ENCODE measurements at places on chromosomes 16 and 17. TPM values are rescaled to one million over a fixed set of nuclear protein-coding genes. Genes with fewer than 3 reads are reported as not detected.

GRCh38 chr17:39122991-39123390 is 28.4 kb downstream of the PLXDC1 start:
- DNase-seq, result no peak

Gene VWA3A
- 0.03 TPM for total RNA-seq

GRCh38 chr16:49781401-49781800 is 74.5 kb downstream of the ZNF423 start:
- DNase-seq, result no peak

Gene ZNF500
- 11.0 TPM for total RNA-seq

DNA sequence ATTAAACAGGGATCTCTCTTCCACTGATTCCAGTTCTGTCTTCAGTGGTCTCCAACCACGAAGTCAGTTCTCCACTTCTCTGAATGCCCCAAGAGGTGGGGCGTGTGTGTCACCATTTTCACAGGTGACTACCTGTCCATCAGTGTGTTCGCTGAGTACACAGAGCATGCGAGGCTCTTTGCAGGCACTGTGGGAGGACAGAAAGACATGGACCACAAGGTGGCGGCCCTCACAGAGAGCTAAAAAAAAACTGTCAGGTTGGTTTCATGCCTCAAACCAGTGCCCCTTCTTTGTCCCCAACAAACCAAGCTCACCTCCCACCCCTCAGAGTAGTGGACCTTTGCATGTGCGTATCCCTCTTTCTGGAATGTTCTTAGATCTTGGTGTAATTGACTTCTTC is 13.8 kb downstream of the EMP2 start:
- DNase-seq, result no peak

GRCh38 chr16:26642047-26642664 is 424.6 kb upstream of the C16orf82 start:
- DNase-seq, result no peak

- DNase-seq, result no peak
Observed at GRCh38 chr17:79650861-79651260, 40.0 kb upstream of the RBFOX3 start.

GRCh38 chr16:85675251-85675874 is 13.4 kb downstream of the GINS2 start:
- DNase-seq, result peak; percentile 56

GRCh38 chr17:68759002-68759342 is 157.8 kb upstream of the FAM20A start:
- DNase-seq, result no peak

- DNase-seq, result no peak
Observed at GRCh38 chr16:84761448-84762368, 58.1 kb upstream of the CRISPLD2 start.

GRCh38 chr17:17810084-17810894 is 26.5 kb downstream of the SREBF1 start:
- DNase-seq, result no peak

DNA sequence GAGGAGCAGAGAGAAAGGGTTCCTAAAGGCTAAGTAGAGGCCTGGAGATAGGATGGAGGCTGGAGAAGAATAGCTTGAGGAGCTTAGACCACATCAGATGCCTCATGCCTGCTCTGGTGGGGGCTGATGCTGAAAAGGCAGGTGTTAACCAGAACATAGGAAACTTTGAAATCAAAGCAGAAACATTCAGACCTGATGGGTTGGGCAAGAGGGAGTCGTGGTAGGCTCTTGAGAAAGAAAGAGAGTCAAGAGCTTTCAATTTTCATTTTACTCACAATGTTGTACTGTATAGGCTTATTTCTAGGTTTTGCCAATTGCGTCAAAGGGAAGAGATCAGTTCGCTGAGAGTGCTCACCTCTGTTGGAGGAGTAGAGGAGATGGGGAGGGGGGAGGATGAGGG is 406.6 kb upstream of the SALL1 start:
- no peak for DNase-seq

Gene SLC16A11
- total RNA-seq, result not detected

- no peak for DNase-seq
Observed at GRCh38 chr16:66324815-66325515, 41.5 kb upstream of the CDH5 start.

GRCh38 chr17:30545024-30545423 is 67.8 kb downstream of the GOSR1 start:
- no peak for DNase-seq

Gene CACNG3
- total RNA-seq, result not detected

Gene ADAP2
- total RNA-seq, result 3.7 TPM

DNA sequence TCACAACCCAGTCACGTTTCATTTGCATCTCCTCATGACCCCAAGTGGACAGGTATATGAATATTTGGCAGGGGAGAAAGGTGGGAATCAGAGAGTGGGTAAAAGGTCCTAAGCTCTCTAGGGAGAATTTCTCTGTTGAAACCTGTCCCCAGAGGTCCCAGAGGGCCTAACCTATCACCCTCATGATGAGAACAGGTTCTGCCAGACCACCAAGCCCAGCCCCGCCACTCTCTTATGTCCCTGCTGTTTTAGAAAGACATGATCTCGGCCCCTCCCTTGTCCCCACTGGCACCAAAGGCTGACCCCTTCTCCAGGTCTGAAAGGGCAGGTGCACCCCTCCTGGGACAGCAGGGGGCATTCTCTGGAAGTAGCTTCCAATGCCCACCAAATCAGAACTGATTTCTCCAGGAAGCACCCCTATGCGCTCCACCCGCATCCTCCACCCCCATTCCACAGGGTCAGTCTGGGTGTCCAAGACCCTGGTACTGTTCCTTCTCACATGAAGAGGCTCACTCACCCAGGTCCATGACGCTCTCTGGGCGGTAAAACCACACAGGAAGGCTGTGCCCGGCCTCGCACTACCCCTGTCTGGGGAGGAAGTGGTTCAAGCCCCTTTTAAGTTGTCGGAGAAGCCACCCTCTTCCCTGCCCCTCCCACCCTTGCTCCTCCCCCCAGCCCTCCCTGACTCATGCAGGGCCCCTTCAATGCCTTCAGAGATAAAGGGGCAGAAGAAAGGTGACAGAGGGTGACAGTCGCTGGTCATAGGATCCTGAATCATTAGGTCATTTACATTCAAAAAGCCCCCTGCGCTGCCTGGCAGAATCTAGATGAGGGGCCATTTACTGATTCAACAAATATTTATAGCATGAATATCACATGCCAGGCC is at the start of gene CCR7:
Gene CCR7, minus strand, starts transcription at position 590 of the 886 bp plus-strand sequence. Its CDS starts 63 bp downstream, at position 527.
- DNase-seq, result no peak

DNA sequence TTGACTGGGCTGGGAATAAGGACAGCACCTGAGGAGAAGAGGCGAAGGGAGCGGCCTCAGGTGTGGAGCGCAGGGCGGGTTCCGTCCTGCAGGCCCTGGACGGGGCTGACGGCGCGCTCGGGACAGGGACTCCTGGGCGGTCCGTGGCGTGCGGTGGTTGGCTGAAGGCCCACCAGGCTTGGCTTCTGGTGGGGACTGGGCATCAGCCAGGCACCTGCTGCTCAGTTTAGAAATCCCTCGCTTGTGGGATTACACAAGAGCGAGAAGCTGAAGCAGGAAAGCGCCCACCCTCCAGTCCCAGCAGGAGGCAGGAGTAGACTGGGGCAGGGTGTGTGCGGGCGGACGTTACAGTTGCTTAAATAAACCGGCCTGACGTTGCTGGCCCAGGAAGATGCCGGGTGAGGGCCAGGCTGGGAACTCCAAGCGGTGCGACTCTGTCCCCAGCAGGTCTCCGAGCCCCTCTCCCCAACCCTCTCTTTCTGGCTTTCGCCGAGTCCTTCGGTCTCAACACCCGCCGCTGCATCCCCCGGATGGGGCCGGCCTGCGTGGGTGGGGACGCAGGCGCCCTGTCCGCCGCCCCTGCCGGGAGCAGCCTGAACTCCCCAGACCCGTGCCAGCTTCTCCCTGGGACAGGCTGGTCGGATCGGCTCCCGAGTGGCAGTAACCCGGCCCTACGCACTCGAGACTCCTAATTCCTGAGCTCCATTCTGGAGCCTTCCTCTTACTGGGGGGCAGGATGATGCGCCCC is 639 bp downstream of the MIF4GD start:
- DNase-seq, result peak; percentile 63

DNA sequence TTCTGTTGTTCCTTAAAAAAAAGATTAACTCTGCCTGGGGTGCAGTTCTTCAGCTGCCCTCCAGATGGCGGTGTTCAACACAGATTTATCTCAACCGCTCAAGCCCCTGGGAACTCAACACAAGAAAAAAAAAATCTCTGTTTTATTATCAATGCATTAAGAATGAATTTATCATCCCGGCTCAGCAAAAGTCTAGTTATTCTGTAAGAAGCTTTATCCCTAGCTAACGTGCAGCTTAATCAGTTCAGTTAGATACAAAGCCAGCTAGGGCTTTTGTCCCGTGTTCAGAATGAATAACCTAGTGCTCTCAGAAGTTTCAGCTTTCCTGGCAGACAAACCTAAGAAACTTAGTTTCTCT is 475.9 kb upstream of the CCL2 start:
- DNase-seq, result peak; percentile 70

- DNase-seq, result no peak
Observed at GRCh38 chr16:74463888-74464287, 42.6 kb upstream of the CLEC18B start.

GRCh38 chr17:33292201-33292980 is 704 bp downstream of the ASIC2 start:
- DNase-seq, result peak; percentile 26

- DNase-seq, result peak; percentile 91
Observed at GRCh38 chr16:14486520-14487303, 143.3 kb downstream of the PARN start.

- DNase-seq, result no peak
Observed at GRCh38 chr16:48603647-48604376, 6.2 kb downstream of the N4BP1 start.

- no peak for DNase-seq
Observed at GRCh38 chr16:12965274-12965804, 63.9 kb downstream of the SHISA9 start.

Gene UNC45B
- not detected for total RNA-seq

DNA sequence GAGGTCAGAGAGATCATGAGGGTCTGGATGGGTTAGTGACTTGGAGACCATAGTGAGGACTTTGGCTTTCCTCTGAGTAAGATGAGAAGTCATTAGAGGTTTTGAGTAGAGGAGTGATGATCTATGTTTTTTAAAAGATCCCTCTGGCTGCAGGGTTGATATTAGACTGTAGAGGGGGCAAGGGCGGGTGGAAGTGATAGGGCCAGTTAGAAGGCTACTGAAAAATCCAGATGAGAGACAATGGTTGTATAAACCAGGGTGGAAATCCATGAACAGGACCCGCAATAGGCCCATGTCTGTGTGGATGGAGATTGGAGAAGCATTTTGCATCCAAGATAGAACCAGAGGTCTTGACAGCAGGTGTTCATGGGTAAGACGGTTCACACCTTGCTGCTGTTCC is 9.8 kb downstream of the ITGAL start:
- DNase-seq, result no peak

Gene DHRS7C
- not detected for total RNA-seq

Gene RPL38
- total RNA-seq, result 1,888 TPM

GRCh38 chr17:21043296-21044232 is 753 bp upstream of the USP22 start:
- DNase-seq, result peak; percentile 99

Gene SLC16A5
- total RNA-seq, result 11.0 TPM

DNA sequence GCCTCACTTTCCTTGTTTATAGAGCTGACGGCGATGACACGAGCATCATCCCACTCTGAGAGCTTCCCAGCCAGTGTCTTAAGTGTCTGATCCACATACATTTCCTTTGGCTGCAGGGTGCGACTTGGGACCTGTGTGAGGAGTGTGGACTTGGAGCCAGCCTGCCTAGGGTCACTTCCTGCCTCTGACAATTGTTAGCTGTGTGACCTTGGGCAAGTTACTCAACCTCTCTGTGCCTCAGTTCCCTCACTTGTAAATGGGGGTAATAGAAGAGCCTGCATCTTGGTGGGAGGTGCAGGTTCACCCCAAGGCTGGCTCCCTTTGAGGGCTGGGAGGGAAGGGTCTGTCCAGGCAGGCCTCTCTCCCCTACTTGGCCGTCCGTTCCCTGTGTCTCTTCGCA is 27.4 kb upstream of the GSE1 start:
- no peak for DNase-seq

Gene TPSB2
- total RNA-seq, result not detected

Gene TOX3
- not detected for total RNA-seq

GRCh38 chr17:76441686-76442340 is 11.1 kb downstream of the UBE2O start:
- no peak for DNase-seq

Gene KRT33A
- not detected for total RNA-seq

DNA sequence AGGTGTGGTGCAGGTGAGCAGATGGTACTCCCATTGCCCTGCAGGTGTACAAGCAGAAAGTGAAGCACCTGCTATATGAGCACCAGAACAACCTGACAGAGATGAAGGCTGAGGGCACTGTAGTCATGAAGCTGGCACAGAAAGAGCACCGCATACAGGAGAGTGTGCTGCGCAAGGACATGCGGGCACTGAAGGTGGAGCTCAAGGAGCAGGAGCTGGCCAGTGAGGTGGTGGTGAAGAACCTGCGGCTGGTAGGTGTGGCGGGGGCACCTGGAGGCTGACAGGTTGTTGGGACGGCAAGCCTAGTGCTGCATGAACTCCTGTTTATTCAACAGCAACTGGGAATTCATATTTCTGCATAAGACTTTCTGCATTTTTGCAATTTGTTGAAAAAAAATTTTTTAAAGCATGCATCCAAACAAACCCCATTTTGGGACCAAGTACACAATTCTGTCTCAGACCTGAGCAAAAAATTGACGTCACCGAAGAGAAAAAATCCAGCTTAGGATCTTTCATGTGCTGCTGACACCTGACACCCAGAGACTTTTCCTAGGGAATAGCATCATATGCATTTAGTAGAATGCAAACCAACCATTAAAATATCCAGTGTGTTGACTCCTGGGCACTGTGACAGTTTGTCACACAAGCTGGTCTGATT is 13.5 kb upstream of the DBNDD1 start:
- DNase-seq, result no peak

DNA sequence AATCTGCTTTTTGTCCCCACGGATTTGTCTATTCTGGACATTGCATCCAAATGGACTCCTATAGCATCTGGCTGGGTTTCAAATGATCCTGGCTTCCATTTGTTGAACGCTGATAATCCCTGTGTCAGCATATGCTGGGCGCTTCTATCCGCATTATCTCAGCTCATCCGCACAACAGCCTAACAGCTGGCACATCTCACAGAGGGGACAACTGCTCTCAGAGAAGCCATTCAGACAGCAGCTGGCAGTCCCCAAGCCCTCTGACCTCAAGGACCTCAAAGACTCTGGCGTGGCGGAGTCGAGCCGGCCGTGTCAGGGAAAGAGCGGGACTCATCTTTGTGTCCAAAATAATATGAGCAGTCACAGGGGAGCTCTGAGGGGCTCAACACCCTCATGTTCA is 82.3 kb downstream of the NT5M start:
- no peak for DNase-seq

DNA sequence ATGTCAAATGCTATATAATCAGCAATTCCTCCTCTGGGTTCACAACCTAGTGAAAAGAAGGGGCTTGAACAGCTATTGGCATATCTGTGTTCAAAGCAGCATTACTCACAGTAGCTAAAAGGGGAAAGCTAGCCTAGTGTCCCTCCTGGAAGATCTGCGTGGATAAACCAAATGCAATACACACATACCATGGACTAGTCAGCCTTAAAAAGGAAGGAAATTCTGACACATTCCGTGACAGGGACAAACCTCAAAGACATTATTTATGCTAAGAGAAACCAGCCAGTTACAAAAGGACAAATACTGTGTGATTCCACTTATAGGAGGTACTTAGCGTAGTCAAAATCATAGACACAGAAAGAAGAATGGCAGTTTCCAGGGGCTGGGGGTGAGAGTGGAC is 90.1 kb downstream of the XYLT1 start:
- no peak for DNase-seq

- peak; percentile 86 for DNase-seq
Observed at GRCh38 chr17:57440522-57441269, 184.4 kb downstream of the MSI2 start.

Gene PYY
- not detected for total RNA-seq

Gene TBC1D3H
- not detected for total RNA-seq
